Colonic mucosa (tissue), 4 donors: ENCODE measurements at places on chromosomes 12 and 14. TPM values are rescaled to one million over a fixed set of nuclear protein-coding genes. Genes with fewer than 3 reads are reported as not detected.

GRCh38 chr14:95319312-95320077 lies at the start of gene CLMN:
CLMN (minus strand) TSS chr14:95319908; CDS start chr14:95319792, 116 bp downstream.
- peak; percentile 70 for DNase-seq

DNA sequence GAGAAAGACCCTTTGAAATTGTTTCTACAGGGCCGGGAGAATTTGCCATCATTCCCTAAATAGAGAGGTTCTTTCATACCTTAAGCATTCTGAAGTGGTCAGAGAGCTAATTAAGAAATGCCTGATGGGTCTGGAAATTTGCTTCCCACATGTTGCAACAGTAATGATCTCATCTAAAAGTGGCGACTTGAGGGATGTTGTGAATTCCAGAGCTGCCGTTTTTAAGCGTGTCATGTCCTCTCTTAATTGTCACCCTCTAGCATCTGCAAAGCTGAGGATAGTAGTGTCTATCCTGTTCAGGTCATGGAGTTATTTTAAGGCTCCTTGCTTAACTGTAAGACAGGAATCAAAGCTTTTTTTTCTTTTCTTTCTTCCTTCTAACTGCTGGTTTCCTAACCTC lies 60.4 kb downstream of the FOS start:
- no peak for DNase-seq

- no peak for DNase-seq
These were observed 333.4 kb upstream of the CCDC196 start for GRCh38 chr14:66152747-66153146.

DNA sequence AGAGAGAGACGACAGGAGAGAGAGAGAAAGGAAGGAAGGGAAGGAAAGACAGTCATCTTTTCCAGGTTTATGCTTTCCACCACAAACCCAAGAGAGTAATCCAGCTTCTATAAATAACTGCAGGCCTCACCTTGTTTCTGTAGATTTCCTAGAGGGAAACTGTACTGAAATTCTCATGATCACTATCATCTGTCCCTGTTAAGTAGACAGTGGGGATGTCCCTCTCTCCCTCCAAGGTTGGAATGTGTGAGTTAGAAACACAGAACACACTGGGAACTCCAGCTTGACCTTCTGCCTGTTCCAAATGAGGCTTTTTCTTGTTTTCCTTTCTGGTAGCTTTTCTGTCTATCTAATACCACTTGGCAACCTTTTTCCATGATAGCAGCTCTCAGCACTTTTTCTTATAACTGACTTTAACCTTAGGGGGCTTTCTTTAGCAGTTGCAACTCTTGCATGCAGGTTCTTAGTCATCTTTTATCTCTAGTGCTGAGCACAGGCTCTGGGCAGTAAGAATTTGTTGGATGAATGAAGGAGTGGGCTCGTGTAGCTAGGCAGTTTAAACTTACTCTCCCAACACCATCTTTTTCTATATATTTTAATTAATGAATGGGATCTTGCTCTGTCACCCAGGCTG lies 22.8 kb upstream of the FBXO33 start:
- no peak for DNase-seq

GRCh38 chr12:115440438-115440837 lies 756.5 kb upstream of the TBX3 start:
- DNase-seq: no peak

GRCh38 chr14:49056021-49056420 lies 530.2 kb downstream of the RPS29 start:
- no peak for DNase-seq

GRCh38 chr14:88241810-88242209 lies 81.3 kb downstream of the KCNK10 start:
- no peak for DNase-seq

- DNase-seq: no peak
These were observed 73.0 kb downstream of the CIT start for GRCh38 chr12:119804011-119804641.

The KRT79 gene
- total RNA-seq: not detected

The PCED1B gene
- total RNA-seq: 2.1 TPM

The ZFHX2 gene
- 2.0 TPM for total RNA-seq

The GZMH gene
- total RNA-seq: 0.53 TPM
